ENCODE measurements at places on chromosomes 3 and 15. TPM values are rescaled to one million over a fixed set of nuclear protein-coding genes. Genes with fewer than 3 reads are reported as not detected.
A peak's percentile ranks its signal among the peaks of the same experiment; 100 is the strongest.

TGM5 gene
- not detected for total RNA-seq

GRCh38 chr3:38003371-38003816 lies 12.8 kb downstream of the VILL start:
- H3K27ac ChIP-seq, result no peak overlapping the region
- peaks cover 9% of the 10 kb centered on the region for H3K4me1 ChIP-seq
- peaks cover 10% of the 10 kb centered on the region for H3K36me3 ChIP-seq

PLSCR5 gene
- not detected for total RNA-seq

WWTR1 gene
- 25.5 TPM for total RNA-seq

- H3K4me1 ChIP-seq, result no peaks in the 10 kb centered on the region
- H3K27ac ChIP-seq, result no peak overlapping the region
- no peak for DNase-seq
- no peak overlapping the region for H3K4me3 ChIP-seq
- no peaks in the 10 kb centered on the region for H3K27me3 ChIP-seq
These were observed 27.9 kb downstream of the FRG2C start for GRCh38 chr3:75692061-75692460.

DNA sequence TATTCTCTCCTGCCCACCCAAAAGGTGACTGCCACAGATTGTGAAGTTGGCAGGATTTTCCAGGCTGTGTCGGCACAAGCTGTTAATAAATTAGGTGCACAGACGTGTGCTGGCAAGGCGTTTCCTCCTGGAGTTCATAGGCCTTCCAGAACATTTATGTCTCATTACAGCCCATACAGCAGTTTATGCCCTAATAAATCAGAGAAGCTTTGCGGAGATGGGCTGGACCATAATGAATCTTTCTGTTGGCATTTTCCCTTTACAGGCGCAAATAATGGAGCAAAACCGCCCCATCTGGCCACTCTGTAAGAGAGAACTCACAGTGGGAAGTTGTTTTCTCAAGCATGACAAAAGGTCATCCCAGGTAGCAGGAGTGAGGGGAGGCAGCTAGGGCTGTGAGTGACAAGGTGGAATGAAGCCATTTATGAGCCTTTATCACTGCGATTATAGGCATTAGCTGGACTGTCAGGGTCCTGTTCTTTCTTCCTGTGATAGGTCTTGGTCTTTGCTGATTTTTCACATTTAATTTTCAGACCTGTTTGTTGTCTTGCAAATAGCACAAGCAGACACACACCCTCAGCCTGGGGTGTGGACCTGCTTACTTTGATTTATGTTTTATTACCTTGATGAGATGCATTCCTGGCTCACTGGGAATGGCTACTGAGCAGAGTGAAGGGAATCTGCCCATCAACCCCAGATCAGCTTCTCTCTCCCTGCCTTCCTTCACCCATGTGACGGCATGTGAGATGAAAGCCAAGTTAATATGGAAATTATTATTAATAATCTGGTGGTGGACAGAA lies 257.5 kb downstream of the LRTM1 start:
- 0 out of 2 replicates have a peak, but pooled peaks cover 3% of the 10 kb centered on the region for H3K36me3 ChIP-seq
- peak; percentile 25 for DNase-seq
- no peak overlapping the region for H3K4me3 ChIP-seq
- no peaks in the 10 kb centered on the region for H3K27me3 ChIP-seq

- H3K27ac ChIP-seq, result no peak overlapping the region
- H3K4me1 ChIP-seq, result peaks cover 27% of the 10 kb centered on the region
- DNase-seq, result no peak
- H3K36me3 ChIP-seq, result peaks cover 6% of the 10 kb centered on the region
- H3K4me3 ChIP-seq, result no peak overlapping the region
These were observed 173.4 kb upstream of the CADPS start for GRCh38 chr3:63048367-63049326.

PRR20G gene
- total RNA-seq, result not detected

- H3K27me3 ChIP-seq, result no peaks in the 10 kb centered on the region
- H3K4me3 ChIP-seq, result no peak overlapping the region
- no peaks in the 10 kb centered on the region for H3K36me3 ChIP-seq
- peak overlapping the region; percentile 16 for H3K27ac ChIP-seq
- no peak for DNase-seq
These were observed 39.4 kb downstream of the SH3BP5 start for GRCh38 chr3:15292765-15293522.

TERC gene
- total RNA-seq, result 48.5 TPM

DNA sequence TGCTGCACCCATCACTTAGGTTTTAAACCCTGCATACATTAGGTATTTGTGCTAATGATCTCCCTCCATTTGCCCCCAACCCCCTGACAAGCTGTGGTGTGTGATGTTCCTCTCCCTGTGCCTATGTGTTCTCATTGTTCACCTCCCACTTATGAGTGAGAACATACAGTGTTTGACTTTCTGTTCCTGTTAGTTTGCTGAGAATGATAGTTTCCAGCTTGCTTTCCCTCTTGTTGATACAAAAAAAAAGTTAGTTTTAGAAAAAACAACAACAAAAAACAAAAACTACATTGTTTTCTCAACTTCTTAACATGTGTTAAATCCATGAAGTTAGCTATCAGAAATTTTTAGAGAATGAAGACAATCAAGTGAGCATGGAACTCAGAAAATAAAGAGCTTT lies 953.0 kb downstream of the VGLL3 start:
- no peak overlapping the region for H3K4me3 ChIP-seq
- H3K27me3 ChIP-seq, result peaks cover 5% of the 10 kb centered on the region
- H3K36me3 ChIP-seq, result peaks cover 20% of the 10 kb centered on the region
- DNase-seq, result no peak

- no peak overlapping the region for H3K4me3 ChIP-seq
- no peak overlapping the region for H3K27ac ChIP-seq
- no peaks in the 10 kb centered on the region for H3K27me3 ChIP-seq
These were observed 104.7 kb upstream of the SETMAR start for GRCh38 chr3:4198491-4198890.

- no peaks in the 10 kb centered on the region for H3K27me3 ChIP-seq
- H3K36me3 ChIP-seq, result no peaks in the 10 kb centered on the region
- DNase-seq, result no peak
- no peak overlapping the region for H3K27ac ChIP-seq
- H3K4me3 ChIP-seq, result no peak overlapping the region
These were observed 154.9 kb downstream of the GREM1 start for GRCh38 chr15:32872621-32873283.

MESD gene
- total RNA-seq, result 28.3 TPM

DNA sequence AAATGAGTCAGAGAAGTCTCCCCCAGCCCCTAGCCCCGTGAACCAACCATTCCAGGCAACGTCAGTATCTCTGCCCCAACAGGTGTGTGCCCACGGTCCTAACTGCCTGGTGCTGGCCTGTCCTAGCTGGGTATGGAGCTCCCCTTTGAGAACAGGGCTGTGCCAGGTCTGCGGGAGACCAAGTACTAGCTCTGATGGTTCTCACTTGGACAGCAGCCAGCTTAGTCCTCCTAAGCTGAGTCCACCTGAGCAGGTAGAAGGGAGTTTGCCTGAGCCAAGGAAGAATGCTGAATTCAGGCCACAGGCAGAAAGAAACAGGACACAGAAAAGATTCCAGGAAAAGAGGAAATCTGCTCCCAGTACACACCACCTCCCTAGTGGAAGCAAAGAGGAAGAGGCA lies 33.1 kb upstream of the PARL start:
- H3K27me3 ChIP-seq, result no peaks in the 10 kb centered on the region
- no peak overlapping the region for H3K4me3 ChIP-seq
- H3K4me1 ChIP-seq, result peaks cover 5% of the 10 kb centered on the region
- no peak overlapping the region for H3K27ac ChIP-seq

DNA sequence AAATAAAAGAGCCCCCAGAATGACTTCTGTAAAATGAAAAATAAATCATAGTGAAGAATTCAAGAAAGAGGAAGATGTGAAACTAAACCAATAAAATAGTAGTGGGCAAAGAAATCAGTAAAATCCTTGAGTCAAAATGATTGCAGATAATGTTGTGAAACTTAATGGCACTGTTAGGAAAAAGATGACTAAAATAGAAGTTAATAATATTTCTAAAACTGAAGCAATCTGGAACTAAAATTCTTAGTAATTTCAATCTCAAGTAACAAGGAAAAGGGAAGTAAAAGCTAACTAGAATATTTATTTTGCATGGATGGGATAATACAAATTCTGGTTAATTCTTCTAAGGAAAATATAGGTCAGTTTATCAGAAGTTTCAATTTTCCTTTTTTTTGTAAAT lies 84.6 kb downstream of the TMCO5A start:
- H3K27ac ChIP-seq, result no peak overlapping the region
- H3K36me3 ChIP-seq, result no peaks in the 10 kb centered on the region
- H3K4me1 ChIP-seq, result peaks cover 8% of the 10 kb centered on the region
- no peak for DNase-seq
- no peak overlapping the region for H3K4me3 ChIP-seq
- H3K27me3 ChIP-seq, result no peaks in the 10 kb centered on the region

LTF gene
- total RNA-seq, result 0.14 TPM

SYNPR gene
- total RNA-seq, result 0.85 TPM

KNG1 gene
- 0.34 TPM for total RNA-seq

DNA sequence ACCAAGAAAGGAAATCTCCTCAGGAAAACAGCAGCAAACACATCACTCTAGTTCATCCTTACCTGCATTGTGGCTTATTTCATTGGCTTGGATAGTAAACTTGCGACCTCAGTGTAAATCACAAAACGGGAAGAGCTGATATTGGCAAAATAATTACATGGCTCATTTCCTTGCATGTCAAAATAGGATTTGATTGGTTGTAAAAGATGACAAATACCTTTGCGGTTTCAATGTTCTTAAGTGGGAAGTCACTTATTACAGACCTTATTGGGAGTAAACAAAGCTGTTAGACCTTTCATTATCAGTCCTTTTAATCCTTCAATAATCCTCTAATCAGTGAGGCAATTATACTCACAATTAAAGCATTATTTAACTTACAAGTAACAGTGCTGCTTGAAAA lies 590.6 kb downstream of the MAGI1 start:
- no peaks in the 10 kb centered on the region for H3K27me3 ChIP-seq
- no peak overlapping the region for H3K27ac ChIP-seq
- H3K36me3 ChIP-seq, result no peaks in the 10 kb centered on the region

DNA sequence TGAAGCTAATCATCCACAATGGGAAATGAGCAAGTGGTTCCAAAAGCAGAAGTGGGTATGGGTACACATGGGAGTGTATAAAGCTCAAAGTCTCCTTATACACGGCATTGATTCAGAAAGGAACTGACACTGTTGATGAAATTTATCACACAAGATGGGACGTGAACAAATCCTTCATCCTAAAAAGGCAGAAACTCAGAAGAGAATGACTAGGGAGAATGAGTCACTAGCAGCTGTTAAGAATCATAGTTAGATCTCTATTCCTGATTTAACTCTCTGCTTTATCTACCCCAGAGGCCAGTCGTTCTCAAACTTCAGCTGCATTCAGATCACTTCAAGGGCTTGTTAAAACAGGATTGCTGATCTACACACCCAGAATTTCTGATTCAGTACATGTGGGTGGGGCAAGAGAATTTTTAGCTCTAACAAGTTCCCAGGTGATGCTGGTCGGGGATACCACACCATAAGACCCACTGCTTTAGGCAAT lies 97.7 kb upstream of the PHLDB2 start:
- no peak overlapping the region for H3K4me3 ChIP-seq
- peaks cover 16% of the 10 kb centered on the region for H3K36me3 ChIP-seq
- no peaks in the 10 kb centered on the region for H3K27me3 ChIP-seq
- DNase-seq, result no peak
- no peak overlapping the region for H3K27ac ChIP-seq

DNA sequence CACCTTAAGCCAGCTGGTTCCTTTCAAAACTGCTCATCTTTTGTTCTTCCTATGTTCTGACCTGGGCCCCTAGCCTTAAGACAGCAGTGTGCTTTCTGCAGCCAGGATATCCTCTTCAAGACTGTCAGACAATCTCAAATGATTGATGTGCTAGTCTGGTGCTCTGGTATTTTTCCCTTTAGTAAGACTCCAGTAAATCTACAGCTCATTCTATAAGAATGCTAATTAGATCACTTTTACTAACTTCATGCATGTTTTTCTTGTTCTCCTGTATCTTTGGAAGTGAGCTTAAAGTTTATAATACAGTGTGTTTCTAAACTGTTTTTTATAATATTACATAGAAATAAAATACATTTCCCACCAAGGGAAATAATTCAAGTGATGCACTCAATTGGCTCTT lies 220.9 kb upstream of the NANOGP8 start:
- no peak overlapping the region for H3K4me3 ChIP-seq
- H3K36me3 ChIP-seq, result no peaks in the 10 kb centered on the region
- H3K27me3 ChIP-seq, result no peaks in the 10 kb centered on the region
- no peak overlapping the region for H3K27ac ChIP-seq
- H3K4me1 ChIP-seq, result peaks cover 15% of the 10 kb centered on the region

GRCh38 chr3:157868196-157868595 lies 238.0 kb downstream of the SHOX2 start:
- H3K36me3 ChIP-seq, result no peaks in the 10 kb centered on the region
- H3K27me3 ChIP-seq, result no peaks in the 10 kb centered on the region
- peaks cover 13% of the 10 kb centered on the region for H3K4me1 ChIP-seq
- no peak overlapping the region for H3K27ac ChIP-seq

EIF2A gene
- 76.2 TPM for total RNA-seq

DNA sequence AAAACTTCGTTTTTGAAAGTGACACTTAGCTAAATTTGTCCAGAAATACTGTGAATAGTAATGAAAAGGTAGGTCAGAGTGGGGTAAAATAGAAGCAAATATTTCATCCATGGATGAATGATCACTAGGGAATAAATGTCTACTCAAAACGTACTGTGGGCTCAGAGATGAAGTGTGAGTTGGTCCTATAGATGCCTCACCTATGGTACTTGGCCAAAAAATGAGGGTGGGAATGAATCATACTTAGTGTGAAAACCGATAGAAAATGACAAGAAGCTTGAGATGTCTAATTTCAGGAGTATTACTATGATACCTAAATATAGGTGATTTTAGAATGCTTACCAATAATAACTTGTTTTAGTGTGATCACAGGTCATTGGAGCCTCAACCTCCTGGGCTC lies 155.9 kb downstream of the GMNC start:
- H3K4me1 ChIP-seq, result peaks cover 28% of the 10 kb centered on the region
- no peak overlapping the region for H3K27ac ChIP-seq
- no peak overlapping the region for H3K4me3 ChIP-seq
- no peak for DNase-seq
- no peaks in the 10 kb centered on the region for H3K27me3 ChIP-seq

GRCh38 chr15:40436116-40436891 lies 4.4 kb upstream of the BAHD1 start:
- peak; percentile 47 for DNase-seq
- peaks cover 36% of the 10 kb centered on the region for H3K4me1 ChIP-seq
- peaks cover 39% of the 10 kb centered on the region for H3K27me3 ChIP-seq
- no peaks in the 10 kb centered on the region for H3K36me3 ChIP-seq
- no peak overlapping the region for H3K27ac ChIP-seq

- no peak overlapping the region for H3K4me3 ChIP-seq
- no peaks in the 10 kb centered on the region for H3K36me3 ChIP-seq
- no peak for DNase-seq
- no peaks in the 10 kb centered on the region for H3K4me1 ChIP-seq
These were observed 559.8 kb upstream of the CBLB start for GRCh38 chr3:106428565-106428994.
